ENCODE measurements at places on chromosomes 5 and 9.

DNA sequence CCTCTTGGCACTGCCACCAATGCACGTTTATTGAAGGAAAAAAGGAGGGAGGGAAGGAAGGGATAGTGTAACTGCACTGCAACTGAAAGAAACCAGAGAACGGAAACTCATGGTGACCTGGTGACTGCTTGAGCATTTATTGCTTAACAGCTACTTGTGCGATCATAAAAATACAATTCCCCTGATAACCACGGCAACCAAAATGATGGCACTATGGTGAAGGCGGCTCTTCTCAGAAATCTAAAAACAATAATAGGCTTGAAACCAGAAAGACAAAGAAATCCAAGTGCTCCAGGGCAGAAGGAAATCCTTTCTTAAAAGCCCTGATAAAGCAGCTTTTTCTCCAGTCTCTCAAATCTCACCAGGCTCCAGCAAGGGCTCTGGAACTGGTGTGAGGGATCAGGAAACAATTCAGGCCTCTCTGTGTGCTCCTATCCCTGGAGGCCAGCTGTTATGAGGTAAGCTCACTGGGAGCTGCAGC is 1.9 kb downstream of the FBXO10 start:
- peak; percentile 41 for DNase-seq

DNA sequence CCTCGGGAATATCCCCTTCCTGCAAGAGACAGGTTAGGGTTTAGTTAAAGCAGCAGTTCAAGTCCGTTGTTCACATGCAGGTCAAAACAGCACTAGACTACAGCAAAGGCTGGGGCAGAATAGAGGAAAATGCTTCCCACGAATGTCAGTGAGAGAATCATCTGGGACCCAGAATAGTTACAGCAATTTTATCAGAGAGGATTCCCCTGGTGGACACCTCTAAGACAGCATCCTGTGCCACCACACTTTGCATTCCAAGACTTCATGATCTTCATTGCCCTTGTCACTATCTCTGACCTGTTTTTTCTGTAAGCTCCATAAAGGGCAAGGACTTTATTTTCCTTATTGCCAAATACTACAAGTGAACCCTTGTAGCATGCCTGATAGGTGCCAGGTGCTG is 12.9 kb downstream of the GRXCR2 start:
- DNase-seq, result no peak

DNA sequence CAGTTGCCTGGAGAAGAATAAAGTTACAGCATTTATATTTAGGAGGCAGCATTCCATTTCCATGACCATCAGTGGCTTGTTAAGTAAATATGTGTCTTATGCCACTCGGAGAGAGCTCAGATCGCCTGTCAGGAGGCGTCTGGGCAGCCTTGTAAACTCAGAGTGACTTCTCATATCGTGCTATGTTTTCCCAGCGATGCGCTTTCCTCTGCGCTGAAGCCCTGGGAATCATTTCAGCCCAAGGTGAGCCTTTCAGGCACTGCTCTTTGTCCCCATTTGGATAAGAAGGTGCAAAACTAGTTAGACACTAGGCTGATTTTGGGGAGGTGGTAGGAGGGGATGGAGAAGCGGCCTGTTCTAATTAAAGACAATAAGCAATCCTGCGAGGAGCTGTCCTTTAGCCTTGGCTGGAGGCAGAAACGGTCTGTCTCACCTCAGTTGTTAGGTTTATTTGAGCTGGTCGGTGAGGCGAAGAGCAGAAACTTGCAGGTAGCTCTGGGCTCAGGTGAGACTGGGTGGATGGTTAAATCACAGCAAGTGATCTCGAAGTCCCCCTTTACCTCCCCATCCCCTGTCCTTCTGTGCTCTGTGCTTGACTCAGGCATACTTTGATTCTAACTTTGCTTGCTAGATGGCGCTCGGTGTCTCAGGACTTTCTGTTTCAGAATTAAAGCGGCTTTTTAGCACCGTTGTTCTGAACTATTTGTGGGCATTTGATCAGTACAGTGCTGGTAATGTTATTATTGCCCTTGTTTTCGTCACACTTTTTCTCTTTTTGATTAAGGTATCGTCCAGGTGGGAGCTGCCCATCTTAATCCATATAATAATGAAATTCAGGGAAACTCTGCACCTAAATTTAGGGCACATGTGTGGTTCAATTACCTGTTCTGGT is 24.6 kb downstream of the NR2F1 start:
- no peak for DNase-seq

GRCh38 chr5:119390404-119390803 is 34.6 kb downstream of the TNFAIP8 start:
- no peak for DNase-seq

DNA sequence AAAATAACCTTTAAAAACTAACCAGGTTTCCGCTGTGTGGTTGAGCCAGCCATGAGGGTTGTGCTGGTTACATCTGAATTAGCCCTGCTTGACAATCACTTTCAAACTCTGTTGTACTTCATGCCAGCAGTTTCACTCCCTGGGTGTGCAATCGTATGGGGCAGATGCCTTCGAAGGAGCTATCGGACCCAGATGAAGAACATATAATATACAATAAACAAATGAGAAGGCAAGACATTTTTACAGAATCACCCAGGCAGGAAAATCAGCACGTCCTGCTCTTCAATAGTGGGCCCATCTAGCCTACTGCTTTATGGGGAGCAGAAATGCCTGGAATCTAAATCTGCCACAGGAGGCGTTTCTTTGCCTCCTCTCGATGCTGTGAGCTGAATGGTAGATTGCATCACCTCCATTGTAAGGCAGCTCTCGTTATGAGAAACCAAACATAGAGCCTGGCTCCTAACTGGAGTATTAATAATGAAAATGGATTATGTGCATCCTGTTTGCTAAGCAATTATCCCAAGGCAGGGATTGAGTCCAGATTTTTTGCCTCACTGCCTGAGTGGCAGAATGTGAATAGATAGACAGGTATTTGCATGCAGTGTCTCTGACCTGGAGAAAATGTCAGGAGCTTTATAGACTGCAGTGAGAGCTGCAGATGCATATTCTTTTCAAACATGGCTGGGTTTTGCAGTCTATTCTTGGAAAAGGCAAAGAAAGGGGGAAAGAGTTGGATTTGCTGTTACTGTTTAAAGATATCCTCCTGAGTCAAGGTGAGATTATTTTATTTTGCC is 143.3 kb upstream of the SMARCA2 start:
- DNase-seq, result no peak

DNA sequence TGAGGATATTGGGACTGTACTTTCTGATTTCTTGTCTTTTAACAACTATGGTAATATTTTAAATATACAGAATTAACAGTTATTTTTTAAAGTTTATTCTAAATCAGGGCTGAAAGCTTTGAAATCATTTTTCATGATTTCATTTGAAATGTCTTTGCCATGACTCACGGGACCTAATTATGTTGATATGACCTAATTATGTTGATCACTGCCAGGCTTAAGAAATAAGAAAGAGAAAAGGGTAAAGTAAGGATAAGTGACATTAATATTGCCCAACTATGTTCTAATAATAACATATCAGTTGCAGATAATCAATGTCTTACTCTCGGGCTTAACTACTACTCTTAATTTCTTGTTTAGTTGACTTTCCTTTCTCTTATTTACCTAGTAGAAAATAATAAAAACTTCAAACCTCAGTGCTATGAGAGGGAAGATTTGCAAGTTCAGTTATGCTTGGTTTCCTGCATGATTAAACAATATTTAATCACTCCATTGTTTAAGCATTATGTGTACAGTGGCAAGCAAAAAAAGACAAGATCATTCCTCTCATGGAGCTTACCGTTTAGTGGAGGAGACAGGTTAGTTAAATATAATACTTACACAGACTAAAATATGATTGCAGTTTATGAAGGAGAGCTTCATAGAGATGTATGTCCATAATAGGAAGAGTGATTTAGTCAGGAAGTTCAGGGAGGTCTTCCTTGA is 67.0 kb upstream of the EIF4EBP3 start:
- no peak for DNase-seq

DNA sequence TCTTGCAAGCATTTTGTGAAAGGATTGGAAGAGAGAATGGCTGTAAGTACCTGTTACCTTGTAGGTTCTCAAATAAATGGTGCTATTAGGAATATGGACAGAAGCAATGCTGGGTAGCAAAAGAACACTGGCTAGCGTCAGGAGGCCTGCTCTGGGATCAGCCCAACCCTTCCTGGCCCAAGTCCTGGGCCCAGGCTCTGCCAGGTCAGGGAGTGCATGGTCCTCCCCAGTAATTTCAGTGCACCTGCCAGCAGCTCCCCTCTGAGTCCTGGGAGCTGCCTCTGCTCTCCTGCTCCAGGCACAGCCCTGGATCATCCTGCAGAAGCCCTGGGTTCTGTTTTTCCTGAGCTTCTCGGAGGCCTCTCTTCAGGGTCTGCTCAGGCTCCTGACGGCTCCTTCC is 89.5 kb upstream of the ARAP3 start:
- no peak for DNase-seq

DNA sequence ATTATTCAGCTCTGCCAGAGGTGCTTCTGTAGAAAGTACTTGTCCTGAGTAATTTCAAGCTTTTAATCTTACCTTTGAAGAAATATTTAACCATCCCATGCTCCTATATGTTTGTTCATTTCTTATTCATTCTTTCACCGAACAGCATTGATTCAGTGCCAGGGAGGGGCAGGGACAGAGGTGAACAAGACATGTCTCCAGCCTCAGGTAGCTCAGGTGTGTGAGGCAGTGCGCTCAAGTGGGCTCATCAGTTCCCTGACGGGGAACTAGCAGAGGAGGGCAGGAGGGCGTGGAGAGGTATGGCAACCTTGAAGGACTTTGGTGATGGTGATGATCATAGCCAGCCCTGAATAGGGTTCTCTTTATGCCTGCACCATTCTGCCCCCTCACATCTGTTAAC is 25.9 kb downstream of the ERGIC1 start:
- no peak for DNase-seq

DNA sequence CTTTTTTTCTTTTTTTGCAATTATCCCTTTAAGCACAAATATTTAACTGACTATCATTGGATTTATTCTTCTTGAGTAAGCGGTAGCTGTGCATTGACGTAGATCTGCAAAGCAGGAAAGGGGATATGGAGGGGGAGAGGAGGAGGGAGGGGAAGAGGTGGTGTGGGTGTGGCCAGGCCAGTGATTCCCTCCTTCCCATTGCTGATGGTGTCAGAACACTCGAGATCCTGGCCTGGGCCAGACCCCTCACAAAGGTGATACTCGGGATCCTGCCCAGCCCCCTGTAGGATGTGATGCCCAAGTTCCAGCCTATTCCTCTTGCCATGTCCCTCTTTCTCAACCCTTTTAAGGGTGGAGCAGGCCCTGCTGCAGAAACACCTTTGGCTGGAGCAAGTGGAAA is 9.9 kb downstream of the SLC36A3 start:
- no peak for DNase-seq

DNA sequence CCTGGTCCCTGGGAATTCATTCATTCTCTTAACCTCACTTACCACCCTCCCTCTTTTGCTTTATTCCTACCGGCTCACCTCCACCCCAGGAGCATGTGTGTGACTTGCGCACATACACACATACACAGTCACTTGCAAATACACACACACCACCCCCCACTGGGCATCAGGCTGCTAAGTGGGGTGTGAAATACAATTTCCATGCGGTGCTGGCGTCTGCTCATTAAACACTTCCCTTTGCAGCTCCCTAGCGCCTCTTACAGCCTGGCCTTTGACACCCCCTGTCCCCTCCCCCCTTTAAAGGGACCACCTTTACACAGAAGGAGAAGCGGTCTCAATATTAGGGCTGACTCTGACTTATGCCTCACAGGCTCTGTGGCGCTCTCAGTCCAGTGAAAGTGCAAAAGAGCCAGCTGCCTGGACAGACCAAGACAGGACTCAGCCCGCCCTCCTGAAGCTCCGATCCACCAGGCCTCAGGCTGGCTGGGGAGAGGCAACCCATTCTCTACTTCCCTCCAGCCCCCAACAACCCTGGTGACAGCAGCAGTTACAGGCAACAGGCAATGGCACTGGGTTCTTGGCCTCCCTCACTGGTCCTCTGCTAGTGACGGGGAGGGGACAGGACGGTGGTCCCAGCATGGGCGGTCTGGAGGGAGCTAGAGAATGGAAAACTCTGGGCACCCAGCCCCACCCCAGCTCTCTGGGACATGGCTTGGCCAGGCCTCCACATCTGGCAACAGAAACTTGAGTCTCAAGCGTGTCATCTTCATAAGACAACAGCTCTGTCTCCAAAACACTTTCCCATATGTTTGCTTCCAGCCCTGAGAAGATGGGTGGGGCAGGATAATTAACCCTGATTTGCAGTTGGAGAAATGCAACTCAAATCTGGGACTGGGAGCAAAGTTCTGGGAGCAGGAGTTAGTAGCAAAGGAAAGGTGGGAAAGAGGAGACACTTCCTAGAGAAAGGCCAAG is 12.0 kb downstream of the ENHO start:
- no peak for DNase-seq

DNA sequence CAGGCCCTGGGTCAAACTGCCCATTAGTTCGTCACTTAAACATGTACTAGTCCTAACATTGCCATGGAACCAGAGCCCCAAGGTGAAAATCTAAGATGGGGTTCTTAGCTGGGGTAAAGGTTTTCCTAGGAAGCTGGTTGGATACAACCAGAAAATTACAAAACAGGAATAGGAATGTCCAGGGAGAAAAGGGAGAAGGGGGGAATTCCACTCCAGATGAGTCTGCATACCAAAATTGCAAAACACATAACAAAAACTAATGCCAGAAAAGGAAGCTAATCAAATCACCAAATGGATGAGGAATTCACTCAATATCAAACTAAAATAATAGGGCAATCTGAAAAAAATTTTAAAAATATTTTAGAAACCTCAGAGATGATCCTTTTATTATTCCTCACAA is 396.2 kb downstream of the EFNA5 start:
- DNase-seq, result no peak

DNA sequence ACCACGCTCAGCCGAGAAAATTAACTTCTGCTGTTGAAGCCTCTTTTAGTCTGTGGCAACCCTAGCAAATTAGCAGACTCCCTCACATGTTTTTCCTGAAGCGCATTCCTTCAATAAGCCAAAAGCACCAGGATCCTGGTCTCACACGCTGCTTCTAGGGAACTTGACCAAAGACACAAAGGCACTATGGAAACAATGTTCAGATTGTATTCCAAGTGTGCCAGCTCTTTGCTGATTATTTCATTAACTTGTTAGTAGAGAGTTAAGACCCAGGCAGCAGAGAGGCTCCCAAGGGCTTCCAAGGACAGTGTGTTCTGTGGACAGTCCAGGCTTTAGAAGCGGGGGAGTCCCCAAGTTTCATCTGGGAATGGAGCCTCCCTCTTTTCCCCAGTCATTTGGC is 94.4 kb upstream of the BASP1 start:
- DNase-seq, result no peak

GRCh38 chr9:99752417-99753109 is 69.1 kb upstream of the NR4A3 start:
- peak; percentile 92 for DNase-seq

DNA sequence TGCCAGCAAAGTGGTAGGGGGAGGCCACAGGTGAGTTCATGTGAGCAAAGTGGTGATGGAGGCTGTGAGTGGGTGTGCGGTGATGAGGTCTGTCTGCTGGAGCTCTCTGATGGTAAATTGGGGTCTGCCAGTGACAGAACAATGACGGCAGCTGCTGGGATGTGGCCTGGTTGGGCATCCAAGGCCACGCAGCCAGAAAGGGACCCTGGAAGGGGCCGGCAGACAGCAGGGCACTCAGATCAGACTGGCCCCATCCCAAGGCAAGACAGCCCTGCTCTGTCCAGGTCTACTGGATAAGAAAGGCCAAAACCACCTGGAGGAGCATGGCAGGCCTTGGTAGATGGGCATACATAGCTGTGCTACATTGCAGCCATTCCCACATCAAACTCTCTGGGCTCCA is 412.9 kb upstream of the RGMB start:
- no peak for DNase-seq

All from BJ (cell line).